ENCODE measurements at places on chromosomes 12 and 14.

DNA sequence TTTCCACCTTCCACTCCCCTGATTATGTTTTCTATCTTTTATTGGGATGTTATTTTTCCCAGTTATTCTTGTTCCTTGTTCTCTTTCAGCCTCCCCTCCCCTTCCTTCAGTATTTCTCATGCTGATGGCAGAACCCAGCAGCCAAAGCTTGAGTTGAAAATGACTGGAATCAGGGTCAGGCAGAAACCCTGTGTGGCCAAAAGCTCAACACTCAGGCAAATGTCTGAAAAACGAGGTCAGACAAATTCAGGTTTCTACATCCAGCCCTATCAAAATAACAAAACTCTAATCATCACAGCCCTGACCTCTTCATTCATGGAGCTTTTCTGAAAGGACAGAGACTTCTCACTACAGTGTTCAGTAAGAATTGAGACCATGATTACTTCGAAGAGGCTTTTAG lies 134.6 kb downstream of the PTPRR start:
- DNase-seq, result no peak

DNA sequence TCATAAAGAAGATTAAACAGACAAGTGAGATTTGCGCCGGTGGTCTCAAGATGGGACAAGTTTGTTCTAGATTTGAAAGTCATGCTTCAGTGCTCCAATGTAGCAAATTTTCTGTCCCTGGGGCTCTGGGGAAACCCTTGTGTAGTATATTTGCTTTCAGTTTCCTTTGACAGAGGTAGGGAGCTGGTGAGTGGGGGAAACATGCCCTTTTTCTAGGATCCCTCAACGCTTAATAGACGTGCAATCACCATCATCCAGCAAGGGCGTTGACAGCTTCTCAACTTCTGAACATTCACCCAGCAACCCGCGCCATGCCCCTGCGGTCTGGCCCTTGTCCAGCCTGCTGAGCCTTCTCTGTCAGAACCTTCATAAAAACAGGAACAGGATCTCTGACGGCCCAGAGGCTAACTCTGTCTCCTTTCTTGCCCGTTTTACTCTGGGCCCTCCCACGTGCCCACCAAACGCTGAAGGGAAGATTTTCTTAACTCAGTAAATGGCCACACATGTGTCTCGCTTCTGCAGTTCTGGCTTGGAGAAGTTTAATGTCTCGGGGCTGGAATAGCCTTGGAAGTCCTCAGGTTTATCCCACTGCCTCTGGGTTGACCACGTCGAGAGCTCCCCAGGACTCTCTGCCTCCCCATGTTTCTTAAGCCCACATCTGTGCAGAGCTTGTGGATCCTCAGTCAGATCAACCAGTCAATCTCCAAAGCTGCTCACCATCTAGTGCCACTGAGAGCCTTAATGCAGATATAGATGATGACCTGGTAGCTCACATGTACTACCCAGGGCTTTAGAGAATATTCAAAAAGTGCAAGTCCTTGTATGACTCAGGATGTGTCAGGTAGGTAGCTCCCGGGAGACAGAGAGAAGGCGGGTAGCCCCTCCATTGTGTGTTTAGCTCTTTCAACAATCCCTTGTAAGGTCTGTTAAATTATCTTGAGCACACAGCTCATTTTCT lies 58.1 kb upstream of the CCND2 start:
- peak; percentile 14 for DNase-seq

DNA sequence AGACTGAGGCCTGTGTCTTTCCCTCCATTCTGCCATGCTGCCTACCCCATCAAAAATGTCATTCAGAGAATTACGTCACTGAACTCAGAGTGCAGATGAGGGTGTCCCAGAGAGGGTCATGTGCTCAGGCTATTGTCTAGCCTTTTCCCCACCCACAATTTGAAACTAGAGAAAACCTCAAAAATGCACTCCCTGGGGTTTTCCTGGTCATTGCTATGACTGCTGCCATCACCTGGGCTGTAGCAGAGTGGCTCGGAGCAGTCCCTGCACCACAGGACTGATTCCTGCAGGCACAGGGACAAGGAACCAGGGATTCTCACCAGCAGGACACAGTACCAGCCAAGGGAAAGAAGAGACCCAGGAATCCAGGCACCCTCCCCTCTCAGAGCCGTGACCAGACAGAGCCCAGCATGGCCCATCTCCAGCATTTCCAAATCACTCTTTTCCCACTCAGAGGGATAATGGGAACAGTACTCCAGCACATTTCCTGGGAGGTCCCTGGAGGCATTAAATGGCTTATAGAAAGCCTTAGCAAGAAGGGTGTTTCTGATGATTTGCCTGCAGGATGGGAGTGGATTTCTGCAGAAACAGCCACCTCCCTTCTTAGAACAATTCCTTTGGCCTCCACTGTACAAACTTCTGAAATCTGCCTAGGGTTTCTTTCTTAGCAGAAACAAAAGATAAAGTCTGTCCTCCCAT lies 45.9 kb downstream of the VWF start:
- no peak for DNase-seq

DNA sequence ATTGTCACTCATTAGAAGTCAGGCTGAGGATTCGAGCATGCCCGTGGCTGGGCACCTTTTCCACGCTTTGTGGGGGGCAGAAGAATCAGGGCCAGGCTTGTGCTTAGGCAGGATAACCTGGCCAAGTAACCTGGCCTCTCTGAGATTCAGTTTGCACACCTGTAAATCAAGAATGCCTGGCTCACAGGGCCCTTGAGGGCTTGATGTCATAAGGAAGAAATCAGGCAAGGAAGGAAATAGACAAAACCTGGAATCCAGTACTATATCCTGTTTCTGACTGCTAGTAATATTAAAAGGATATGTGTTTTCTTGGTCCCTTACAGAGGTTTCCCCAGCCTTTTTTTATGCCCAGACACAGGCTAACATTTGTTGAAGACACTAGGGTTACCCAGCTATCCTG lies 91.9 kb downstream of the SAMD4A start:
- DNase-seq, result no peak

GRCh38 chr12:118377021-118377883 lies 897 bp downstream of the SUDS3 start:
- no peak for DNase-seq

DNA sequence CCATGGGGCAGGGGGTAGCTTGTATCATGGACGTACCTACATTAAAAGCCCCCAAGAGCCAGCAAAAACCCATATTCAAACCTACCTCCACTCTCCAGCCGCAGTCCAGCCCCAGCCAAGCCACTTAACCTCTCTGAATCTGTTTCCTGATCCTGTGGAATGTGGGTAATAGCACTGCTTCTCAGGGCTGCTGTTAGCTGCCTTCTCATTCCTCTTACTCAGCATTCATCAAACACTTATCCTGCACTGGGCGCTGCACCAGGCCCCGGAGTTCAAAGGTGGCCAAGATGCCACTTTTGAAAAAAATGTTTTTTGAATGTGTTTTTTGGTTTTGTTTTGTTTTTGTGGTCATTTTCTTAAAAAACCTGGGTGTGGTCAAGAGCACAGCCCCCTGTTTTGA lies 237.4 kb downstream of the CHST11 start:
- DNase-seq, result no peak

DNA sequence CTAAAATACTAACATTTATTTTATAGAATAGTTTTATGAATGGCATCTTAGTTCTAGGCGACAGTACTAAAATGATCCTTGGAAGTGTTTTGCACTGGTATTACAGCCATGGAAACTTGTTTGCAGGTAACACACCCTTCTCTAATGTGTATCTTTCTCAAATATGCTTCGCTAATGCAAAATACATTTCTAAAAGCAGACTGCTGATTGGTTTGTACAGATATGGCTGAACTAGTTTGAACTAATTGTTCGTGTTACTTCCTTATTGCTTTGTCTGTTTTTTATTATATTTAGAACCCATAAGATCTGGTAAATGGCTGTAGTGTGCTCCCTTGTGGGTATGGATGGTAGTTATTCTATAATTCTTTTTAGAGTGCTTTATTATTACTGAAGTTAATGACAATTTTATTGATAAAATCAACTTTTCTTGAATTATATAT lies 53.0 kb downstream of the ATF7IP start:
- no peak for DNase-seq

Data from stimulated activated CD4-positive, alpha-beta T cell treated with anti-CD3 and anti-CD28 coated beads, Interleukin-4, amount 100 ng/mL, for 1 hour (primary cell).